G401 (cell line): ENCODE measurements at places on chromosomes 7 and 10. TPM values are rescaled to one million over a fixed set of nuclear protein-coding genes. Genes with fewer than 3 reads are reported as not detected.

DNA sequence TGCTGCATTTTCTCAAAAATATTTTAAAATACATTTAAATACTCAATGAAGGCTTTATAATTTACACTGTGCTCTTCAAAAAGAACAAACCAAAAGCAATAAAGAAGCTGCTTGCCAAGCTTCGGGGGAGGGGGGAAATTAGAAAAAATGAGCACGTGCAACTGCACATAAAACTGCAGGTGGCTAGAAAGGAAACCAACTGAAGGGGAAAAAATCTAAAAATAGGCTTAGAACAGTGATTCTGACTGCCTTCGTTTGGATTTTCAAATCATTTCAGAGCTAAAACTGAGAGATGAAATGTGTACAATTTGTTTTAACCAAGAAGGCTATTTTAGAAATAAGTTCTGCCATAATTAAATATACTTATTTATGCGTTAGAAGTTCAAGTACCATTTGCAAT lies 61.4 kb downstream of the ABI1 start:
- peak; percentile 80 for DNase-seq

DNA sequence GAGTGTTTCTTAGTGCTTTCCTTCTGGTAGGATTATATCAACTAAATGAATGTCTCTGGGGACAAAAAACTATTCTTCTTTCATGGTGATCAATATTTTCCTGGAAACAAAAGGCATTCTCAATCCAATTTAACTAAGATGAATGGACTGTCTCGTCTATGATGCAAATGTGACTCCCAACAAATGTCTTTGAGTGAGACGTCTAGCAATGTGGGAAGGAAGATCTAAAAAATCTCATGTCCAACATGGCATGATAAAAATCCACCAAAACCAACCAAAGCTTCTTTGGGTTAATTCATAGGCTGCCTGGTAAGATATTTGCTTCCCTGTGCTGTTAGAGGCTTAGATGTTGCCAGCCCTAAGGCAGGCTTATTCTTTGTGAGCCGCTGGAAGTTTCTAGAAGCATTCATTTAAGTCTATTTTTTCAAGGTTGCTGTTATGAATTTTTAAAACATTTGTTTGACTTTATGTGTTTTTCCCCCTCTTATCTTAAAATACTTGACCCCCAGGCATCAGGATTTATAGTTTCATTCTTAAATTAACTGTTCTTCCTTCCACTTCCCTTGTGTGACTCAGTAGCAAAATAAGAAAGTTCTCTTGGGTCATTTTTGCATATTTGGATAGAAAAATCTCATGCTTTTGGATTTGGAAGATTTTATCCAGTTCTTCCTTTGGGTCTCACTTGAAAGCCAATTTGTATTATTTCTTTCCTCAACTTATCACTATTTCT lies 156.3 kb downstream of the NRP1 start:
- no peak for DNase-seq

- peak; percentile 16 for DNase-seq
Measured at GRCh38 chr7:39683216-39683845, 60.0 kb downstream of the RALA start.

- no peak for DNase-seq
Measured at GRCh38 chr7:132782777-132783640, 206.7 kb upstream of the PLXNA4 start.

- no peak for DNase-seq
Measured at GRCh38 chr7:10083766-10084165, 889.9 kb upstream of the PHF14 start.

SAMD9 gene
- not detected in 2 replicates for total RNA-seq

RBM20 gene
- 2.4 and 2.7 TPM in 2 replicates for total RNA-seq
